Cerebellum (tissue), 4 donors: ENCODE measurements at places on chromosomes 3 and 15.
A peak's percentile ranks its signal among the peaks of the same experiment; 100 is the strongest.

- DNase-seq = no peak
Measured at GRCh38 chr3:131036986-131037385, 10.3 kb downstream of the NEK11 start.

- DNase-seq = no peak
Measured at GRCh38 chr3:154718053-154718452, 288.1 kb upstream of the GPR149 start.

GRCh38 chr3:196273655-196274054, 13.9 kb downstream of the PCYT1A start:
- no peak for DNase-seq

GRCh38 chr3:156389449-156389950, 165.4 kb downstream of the SSR3 start:
- DNase-seq = peak; percentile 63

DNA sequence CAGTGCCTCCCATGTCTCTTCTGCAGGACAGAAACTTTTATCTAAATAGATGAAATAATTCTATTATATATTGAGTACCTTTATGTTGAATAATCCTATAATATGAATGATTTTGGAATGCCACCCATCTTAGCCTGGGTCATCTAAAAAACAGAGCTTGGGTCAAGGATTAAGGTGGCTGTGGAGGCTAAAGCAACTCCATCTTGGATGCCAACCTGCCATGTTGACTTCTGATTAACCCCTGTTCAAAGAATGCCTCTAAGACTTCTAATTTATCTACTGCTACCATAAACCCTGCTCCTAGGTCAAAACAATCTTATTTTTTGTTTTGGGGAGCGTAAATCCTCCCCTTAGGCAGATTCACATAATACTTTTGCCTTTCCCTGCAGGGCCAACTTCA, 31.5 kb upstream of the C15orf39 start:
- no peak for DNase-seq

DNA sequence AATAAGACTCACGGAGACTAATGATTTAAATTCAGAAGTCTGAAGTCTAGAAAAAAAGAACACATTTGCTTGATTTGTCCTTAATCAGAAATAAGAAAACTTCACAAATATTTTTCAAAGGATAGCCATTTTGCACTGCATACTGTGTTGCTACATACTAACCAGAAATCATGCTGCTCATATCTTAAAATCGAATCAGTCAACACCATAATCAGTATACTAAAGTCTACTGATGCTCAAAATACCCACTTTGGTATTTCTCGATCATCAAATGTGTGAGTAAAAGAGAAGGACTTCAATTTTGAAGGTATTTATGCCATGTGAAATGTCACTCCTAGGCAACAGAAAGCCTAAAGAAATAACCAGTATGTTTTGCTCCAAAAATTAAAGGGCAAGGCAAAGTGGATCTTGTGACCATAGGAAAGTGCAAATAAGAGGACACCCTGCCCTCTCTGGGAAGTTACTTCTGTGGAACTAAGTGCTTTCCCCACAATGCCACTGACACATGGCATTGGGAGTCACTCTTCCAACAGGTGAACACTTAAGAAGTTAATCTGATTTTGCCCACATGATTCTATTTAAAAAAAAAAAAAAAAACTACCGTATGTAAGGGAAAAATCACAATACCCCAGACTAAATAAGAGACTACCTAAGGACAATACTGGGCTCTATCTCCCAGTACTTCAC, 2.7 kb downstream of the LRIG1 start:
- DNase-seq = no peak

DNA sequence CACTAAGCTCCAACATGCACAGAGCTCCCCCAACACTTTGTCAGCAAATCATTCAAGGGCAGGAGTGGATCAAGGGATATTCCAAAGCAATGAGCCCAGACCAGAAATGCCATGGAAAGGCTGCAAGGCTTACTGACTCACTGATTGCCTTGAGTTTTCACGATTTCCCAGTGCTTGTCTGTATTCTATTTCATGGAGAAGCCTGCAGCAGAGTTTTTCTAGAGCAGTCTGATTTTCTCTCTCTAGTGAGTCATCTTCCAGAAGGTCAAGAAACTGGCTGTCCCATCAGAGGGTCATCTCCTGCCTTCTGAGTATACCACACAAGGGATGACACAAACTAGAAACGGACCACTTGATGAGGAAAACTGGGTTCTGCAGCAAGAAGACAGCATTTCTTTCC, 16.5 kb downstream of the LMCD1 start:
- DNase-seq = no peak

GRCh38 chr3:52036222-52036694, 20.1 kb downstream of the DUSP7 start:
- DNase-seq = peak; percentile 62

DNA sequence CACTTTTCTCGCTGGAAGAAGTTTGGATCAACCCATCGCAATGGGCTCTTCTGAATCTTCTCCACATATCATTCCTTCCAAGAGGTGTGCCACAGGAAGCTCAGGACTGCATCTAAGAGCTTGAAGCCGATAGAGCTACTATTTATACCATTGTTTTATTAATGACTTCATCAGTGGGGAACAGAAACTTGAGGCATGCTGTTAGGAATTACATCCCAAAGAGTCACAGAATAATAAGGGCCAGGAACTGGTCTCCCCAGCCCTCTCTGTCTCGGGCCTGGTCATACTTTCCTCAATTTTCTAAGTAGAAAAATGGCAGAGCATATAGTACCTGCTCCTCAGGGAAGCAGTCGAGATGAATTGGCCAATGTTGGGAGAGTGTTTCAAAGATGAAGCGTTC, 16.9 kb upstream of the C15orf61 start:
- DNase-seq = no peak

- DNase-seq = no peak
Measured at GRCh38 chr15:81516461-81516860, 142.4 kb upstream of the TMC3 start.

DNA sequence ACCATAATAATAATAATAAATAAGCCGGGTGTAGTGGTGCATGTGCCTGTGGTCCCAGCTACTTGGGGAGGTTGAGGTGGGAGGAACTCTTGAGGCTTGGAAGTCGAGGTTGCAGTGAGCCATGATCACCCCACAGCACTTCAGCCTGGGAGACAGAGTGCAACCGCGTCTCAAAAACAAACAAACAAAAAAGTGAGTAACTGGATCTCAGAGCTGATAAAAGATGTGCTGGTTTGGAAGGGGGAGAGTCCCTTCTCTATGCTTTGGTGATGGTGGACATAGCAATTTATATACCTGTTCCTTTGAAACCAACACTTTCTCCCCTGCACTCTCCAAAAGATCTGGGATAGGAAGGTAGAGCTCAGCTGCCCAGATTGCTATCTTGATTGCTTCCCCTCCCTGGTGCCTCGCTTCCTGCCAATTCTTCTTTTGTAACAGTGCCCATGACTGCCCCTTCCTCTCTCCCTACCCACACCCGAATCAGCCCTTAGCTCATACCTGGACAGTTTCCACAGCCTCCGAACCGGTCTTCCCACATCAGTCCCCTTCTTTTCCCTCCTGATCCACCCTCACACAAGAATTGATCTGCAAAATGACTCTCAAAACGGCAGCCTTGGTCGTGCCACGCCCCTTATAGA, 55.1 kb upstream of the UBE2E1 start:
- DNase-seq = no peak

DNA sequence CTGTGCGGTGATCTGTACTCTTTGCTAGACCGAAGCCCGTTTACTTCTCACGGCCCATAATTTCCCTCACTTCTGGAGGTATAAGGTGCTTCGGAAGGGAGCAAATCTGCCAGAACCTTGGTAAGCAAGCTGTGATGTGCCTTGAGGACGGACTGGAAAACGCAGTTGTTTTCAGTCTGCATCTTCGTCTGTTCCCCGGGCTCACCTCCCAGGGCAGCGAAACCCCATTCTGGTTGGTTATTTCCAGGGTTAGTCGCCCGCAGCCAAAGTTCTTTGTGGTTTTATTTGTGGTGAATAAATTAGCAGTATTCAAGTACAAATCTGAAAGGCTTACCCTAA, 401 bp downstream of the RAMAC start:
- no peak for DNase-seq

- no peak for DNase-seq
Measured at GRCh38 chr3:168285506-168285905, 189.8 kb upstream of the GOLIM4 start.

- DNase-seq = no peak
Measured at GRCh38 chr3:152636651-152637050, 198.3 kb upstream of the P2RY1 start.

DNA sequence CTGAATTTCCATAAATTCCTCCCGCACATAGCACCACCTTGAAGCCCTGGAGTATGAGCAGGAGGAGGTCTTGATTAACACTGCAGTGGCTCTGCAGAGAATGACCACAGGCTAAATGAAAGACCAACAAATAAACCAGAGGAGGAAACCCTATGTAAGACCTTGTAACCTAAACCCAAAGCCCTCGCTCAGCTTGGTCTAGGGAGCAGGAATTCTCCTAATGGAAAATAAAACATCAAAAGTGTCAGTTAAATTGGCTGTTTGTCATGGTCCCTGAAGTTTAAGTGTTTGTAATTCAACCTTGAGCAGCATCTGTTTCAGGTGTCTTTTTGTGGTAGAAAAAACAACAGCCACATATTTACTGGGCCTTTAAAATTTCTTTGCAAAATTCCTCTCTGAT, 9.2 kb upstream of the UBE2Q2 start:
- no peak for DNase-seq

DNA sequence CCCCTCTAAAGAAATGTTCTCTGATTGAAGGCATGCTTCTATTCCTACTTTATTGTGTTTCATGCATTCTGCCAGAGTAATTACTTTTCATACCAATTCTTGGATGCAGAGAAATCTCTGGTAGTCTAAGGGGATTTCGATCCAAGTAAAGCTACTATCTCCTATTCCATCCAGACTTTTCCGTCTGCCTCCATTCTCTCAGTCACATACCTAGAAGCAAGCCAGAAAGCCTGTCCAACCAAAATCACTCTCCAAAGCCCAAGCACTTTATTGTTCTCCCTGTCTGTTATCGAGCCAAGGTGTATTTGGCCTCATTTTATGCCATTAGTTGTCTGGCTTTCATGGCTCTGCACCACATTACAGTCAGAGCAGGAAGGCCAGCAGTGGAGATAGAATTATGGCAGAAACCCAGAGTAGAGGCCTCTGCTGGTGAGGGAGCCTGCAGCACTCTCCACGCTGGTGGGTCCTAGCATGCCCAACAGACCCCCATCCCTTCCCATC, 95.9 kb downstream of the SLC49A4 start:
- peak; percentile 12 for DNase-seq

DNA sequence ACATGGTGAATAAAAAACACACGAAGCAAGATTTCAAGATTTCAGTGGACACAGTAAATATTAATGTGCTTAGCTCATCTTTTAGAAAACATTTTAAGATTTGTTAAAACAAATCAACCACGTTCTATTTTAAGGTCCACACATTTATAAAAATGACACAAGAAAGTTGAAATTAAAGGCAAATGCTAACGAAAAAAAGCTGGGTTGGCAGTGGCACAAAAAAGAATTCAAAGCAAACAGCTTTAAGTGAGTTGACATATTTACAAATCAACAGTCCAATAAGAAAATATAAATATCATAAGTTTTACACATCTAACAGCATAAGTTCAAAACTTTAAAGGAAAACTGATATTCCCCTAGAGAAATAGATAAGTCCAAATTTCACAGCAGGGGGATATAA, 430.4 kb upstream of the CCDC54 start:
- no peak for DNase-seq

GRCh38 chr3:72223628-72224027, 438.7 kb upstream of the PROK2 start:
- DNase-seq = no peak

GRCh38 chr15:67967871-67968431, 86.2 kb upstream of the PIAS1 start:
- peak; percentile 80 for DNase-seq

GRCh38 chr3:113039546-113039945, 48.8 kb downstream of the GTPBP8 start:
- DNase-seq = no peak

- DNase-seq = peak; percentile 49
Measured at GRCh38 chr15:52527911-52528563, 643 bp downstream of the MYO5A start.

DNA sequence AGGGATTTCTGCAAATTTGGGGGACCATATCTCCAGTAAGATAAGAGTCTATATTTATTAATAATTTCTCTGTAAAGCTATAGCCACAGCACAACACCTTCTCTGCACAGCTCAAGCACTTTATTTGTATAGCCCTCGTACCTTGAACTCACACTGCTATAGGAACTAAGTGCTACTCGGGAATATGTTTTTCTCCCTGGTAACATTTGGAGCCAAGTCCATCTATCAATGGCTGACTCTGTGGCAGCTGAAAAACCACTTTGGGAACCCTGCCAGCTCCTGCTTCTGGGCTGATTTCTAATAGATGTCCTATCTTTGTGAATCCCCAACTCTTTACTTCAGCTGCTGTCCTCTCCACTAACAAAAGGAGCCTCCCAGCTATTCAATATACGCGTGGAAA, 298.5 kb downstream of the GBE1 start:
- DNase-seq = no peak

GRCh38 chr3:184596886-184597575, 35.4 kb downstream of the EPHB3 start:
- DNase-seq = no peak

DNA sequence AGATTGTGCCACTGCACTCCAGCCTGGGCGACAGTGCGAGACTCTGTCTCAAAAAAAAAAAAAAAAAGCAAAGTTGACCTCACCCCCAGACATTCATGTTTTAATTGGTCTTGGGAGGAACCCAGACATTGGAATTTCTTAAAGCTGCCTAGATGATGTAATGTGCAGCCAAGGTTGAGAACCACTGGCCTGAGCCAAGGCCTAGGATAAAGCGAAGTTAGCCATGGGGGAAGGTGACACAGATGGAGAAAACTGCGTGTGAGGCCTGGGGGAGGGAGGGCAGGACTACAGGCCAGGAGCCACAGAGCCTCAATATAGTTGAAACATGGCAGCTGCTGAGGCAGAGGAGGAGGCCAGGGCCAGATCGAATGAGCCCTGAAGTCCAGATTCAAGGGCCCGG, 21.0 kb downstream of the GLB1 start:
- no peak for DNase-seq

DNA sequence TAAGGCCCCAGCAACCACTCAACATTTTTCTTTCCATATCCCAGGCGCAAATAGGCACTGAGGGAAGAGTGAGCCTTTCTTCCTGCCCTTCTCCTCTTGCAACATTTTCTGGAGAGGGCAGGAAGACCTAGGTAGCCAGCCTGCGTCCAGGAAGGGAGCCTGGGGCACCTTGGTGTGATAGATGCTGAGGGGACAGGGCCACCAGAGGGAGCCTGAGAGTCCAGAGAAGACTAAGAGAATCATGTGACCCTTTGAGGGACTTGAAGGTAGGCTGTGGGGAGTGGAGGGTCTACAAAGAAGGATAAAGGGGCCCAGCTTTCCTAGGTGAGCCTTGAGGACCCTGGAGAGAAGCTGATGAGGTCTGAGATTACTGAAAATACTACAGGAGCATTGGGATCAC, 346.6 kb downstream of the CNTN6 start:
- DNase-seq = no peak
